ENCODE measurements at places on chromosomes 1 and 21.

DNA sequence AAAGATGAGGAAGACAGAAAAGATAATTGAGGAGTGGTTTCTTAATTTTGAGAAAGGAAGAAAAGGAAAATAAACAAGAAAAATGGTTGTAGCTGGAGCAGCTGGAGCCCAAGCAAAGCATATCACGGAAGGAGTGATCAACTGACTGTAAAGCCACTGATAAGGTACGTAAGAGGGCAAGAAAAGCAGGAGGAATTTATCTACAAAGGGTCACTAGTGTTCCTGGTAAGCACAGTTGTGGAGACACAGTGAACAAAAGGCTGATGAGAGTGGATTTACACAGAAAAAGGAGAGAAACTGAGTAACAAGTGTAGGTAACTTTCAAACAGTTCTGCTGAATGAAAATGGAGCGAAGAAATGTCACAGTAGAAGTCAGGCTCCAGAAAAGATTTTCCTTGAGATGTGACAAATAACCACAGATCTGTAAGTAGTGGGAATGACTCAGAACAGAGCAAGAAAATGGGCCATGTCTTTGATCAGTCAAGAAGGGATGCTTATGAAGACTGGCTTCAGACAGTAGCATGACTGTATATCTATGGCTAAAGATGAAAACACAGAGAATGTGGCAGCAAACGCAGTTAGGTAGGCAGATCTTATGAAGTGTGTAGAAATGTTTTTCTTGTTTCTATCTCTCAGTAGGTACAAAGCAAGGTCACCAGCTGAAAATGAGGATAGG, 45.6 kb upstream of the RBM34 start:
- DNase-seq = peak; percentile 11

DNA sequence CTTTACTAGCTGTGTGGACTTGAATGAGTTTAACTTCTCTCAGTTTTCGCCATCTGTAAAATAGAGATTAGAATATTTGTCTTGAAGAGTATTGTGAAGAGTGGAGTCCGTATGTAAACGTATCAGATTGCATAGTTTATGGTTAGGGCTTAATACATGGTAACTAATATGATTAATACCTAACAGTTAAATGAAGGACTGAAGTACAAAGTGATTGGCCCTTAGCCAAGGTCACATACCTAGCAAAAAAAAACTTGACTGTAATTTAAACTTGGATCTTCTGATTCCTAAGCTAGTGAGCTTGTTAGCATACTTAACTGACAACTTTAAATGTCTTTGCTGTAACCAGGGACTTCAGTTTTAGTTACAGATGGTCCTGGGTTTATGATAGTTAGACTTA, 1.9 kb downstream of the GIPC2 start:
- DNase-seq = no peak

DNA sequence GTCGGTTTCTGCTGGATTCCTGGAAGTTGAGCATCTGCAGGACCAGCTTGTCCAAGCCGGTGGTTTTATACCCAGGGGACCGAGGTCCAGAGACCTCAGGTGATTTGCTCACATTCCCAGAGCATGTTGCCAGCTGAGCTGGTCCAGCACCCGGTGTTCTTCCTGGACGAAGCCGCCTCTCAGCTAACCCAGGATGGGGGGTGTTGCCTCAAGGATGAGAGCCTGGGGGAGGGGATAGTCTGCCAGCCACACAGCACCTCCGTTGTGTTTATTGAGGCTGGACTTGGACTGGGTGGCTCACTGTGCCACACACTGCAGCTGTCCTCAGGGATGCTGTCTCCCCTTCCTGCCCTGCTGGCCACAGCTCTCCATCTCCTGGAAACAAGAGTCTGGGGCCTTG, 1.5 kb downstream of the TMEM201 start:
- no peak for DNase-seq

DNA sequence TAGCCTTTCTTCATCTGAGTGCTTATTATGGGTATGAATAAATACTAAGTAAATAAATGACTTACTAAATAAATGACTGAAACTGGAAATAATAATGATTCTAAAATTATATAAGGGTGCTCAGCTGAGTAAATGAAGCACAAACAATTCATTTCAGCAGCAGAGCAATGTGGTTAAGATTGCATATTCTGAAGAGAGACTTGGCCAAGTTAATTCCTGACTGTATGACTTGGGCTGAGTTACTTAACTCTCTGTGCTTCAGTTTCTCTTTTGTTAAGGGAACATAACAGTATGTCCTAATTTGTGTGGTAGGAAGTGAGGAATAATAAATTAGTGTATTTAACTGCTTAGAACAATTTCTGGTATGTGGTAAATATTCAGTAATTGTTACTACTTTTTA, 19.1 kb downstream of the AGL start:
- DNase-seq = peak; percentile 19

- DNase-seq = peak; percentile 61
Observed at GRCh38 chr1:40450495-40451237, 390 bp downstream of the ZFP69B start.

DNA sequence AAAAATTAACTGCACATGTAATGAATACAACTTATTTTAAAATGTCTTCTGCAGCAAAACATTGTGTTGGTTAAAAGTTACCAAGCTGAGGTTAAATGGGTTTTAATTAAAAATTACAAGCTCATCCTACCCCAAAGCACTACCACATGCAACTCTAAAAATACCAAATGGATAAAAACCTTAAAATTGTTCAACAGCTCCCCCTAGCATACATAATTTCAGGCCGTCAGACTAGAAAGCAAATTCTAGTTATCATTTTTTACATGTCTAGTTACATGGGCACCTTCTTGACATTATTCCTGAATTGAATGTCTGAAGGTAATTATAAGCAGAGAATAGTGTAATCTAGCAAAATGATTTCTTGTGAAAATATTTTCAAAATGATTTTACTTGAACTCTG, 176.5 kb downstream of the C1orf21 start:
- DNase-seq = peak; percentile 32

GRCh38 chr1:180136968-180137356, 17.7 kb upstream of the QSOX1 start:
- no peak for DNase-seq
